ENCODE measurements at places on chromosomes 5 and 9.

- no peak for DNase-seq
Observed at GRCh38 chr9:17322882-17323864, 188.3 kb downstream of the CNTLN start.

GRCh38 chr5:31479706-31480105, 52.2 kb downstream of the DROSHA start:
- no peak for DNase-seq

GRCh38 chr9:124429530-124429867, 14.3 kb upstream of the PSMB7 start:
- DNase-seq, result no peak

- no peak for DNase-seq
Observed at GRCh38 chr5:76565009-76565408, 58.2 kb downstream of the F2RL2 start.

GRCh38 chr9:106883626-106884190, 20.7 kb downstream of the ZNF462 start:
- no peak for DNase-seq

GRCh38 chr5:111680737-111681413, 76.1 kb downstream of the NREP start:
- no peak for DNase-seq

GRCh38 chr9:131262327-131263032, 13.8 kb downstream of the FAM78A start:
- no peak for DNase-seq

Data from hematopoietic multipotent progenitor cell treated with erythropoietin and hydrocortisone succinate and interleukin-3 and kit ligand, for 17 days (in vitro differentiated cells).